Stimulated activated CD4-positive, alpha-beta T cell treated with anti-CD3 and anti-CD28 coated beads, Interleukin-1b, Interleukin-23, amount 100 ng/mL, for 1 hour (primary cell): ENCODE measurements at places on chromosomes 16 and 17.

- no peak for DNase-seq
Measured at GRCh38 chr16:67697422-67698185, 21.5 kb downstream of the GFOD2 start.

DNA sequence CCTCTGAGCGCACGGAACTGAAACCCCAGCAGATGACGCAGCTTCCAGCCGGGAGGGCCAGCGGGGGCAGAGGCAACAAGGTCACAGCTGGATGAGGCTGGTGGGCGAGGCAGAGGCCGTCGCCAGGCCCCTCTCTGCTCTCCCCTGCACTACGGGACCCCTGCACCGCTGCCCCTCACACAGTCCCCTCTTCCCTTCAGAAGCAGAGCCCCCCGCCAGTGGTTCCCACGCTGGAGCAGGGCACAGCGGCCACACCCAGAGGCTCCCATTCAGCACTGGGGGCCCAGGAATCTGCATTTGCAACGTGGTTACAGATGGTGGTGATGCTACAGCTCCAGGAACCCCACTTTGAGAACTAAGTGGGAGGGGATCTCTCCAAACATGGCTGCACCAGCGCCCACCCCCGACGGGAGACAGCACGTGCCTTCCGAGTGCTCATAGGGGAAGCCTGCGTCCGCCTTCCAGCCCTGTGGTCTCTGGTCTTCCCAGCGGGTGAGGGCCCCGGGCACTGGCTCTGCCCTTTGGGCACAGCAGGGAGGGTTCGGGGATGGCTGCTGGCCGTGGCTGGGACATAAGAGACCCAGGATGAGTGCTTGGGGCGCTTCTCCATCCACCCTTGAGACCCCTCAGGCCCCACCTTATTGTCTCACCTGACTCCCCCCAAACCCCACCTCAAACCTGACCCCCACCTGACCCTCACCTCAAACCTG lies 4.7 kb upstream of the RAB40B start:
- no peak for DNase-seq

DNA sequence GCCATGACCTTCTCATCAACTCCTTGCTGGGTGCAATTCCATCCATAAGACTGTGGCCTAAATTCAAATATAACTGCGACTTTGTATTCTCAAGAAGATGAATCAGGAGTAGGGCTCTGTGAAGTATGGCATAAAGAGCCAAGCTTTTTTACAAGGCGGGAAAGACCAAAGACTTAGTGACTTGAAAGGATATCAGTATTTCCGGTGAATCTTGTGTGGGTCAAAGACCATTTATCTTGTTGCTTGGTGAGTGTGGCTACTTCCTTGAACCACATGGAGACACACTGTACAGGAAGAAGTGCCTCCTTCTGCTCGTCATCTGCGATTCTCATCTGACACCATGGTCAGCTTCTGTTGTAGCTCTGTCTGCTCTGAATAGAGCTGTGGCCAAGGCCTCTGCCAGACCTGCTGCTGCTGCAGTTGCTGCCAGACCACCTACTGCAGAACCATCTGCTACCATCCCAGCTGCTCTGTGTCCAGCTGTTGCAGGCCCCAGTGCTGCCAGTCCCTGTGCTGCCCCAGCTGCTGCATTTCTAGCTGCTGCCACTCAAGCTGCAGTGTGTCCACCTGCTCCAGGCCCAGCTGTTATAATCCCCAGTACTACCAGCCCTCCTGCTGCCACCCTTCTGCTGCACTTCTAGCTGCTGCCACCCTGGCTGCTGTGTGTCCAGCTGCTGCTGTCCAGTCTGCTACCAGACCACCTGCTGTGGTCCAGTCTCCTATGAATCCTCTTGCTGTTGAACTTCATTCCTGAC lies 6.1 kb upstream of the KRTAP2-4 start:
- no peak for DNase-seq

- DNase-seq = no peak
Measured at GRCh38 chr17:61460796-61461585, 8.8 kb downstream of the TBX4 start.

- DNase-seq = no peak
Measured at GRCh38 chr17:59141860-59142259, 13.1 kb downstream of the SKA2 start.

- no peak for DNase-seq
Measured at GRCh38 chr17:32907583-32907982, 20.4 kb upstream of the TMEM98 start.

GRCh38 chr16:88430185-88430523 lies 22.9 kb upstream of the ZFPM1 start:
- no peak for DNase-seq

- DNase-seq = no peak
Measured at GRCh38 chr16:34078691-34079090, 619.3 kb downstream of the TP53TG3F start.

DNA sequence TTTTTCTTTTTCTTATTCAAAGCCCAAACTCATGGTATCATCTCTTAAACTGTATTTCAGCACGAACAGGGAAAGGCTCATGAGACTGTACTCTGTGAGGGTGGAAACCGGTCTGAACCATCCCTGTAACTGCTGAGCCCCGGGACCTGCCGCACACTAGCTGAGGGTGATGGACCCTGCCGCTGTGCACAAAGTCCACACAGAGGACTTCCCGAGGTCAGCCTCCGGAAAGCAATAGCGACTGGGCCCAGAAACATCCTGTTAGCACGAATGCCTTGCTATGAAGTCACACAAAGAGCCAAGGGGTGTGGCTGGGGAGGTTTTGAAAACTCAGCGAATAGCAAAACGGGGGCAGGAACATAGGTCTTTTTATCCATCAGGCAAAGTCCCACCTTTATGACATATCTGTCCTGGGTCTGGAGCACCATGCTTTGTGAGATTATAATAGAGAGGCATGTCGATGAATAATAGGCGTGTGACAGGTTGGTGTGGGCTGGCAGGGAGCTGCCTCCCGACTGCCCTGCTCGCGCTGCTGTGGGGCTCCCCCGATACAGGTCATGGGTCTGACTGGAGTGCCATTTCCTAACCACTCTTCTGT lies 33.4 kb downstream of the CDK5R1 start:
- no peak for DNase-seq

GRCh38 chr16:53775821-53776431 lies 72.0 kb downstream of the FTO start:
- no peak for DNase-seq

GRCh38 chr17:32575852-32576251 lies 89.1 kb downstream of the CDK5R1 start:
- no peak for DNase-seq

DNA sequence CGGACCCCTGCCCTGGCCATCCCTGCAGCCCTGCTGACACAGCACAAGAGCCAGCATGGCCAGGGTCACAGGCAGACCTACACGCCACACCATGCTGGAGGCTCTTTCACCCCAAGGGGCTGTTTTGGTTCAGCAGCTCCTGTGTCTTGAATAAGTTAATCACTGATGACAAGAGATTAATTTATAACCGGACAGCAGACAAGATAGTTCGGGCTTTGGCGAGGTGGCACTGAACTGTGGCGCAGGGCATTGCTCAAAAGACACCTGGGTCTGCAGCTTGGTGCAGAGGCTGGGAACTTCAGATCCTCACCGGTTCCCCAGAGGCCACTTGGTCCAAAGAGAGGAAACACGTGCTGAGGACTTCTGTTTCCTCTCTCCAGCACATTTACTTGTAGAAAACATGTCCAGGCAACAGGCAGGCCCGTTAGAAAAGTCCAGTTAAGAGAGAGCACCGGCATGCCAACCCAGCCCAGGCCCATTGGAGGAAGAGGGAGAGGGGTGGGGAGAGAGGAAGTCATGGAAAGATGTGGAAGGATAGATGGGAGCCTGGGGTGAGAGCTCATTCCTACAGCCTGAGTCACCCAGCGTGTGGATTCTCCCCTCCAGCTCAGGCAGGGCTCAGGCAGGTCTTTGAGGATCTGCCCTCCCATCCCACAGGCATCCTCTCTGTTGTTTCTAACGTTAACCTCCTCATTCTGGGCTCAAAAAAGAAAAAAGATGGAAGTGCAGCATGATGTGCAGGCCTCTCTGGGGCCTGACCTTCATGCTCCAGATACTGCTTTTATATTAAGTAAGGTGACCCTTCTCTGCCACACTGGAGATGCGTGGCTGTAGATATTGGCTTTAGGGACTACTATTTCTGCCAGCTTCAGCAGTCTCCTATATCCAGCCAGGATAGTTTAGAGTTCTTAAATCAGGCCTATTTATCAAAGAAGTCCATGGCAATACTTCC lies 80.0 kb upstream of the HNF1B start:
- DNase-seq = no peak

- DNase-seq = no peak
Measured at GRCh38 chr17:74921026-74921681, 1.9 kb downstream of the USH1G start.

GRCh38 chr17:77772461-77772897 lies 186.0 kb upstream of the TNRC6C start:
- DNase-seq = peak; percentile 39

DNA sequence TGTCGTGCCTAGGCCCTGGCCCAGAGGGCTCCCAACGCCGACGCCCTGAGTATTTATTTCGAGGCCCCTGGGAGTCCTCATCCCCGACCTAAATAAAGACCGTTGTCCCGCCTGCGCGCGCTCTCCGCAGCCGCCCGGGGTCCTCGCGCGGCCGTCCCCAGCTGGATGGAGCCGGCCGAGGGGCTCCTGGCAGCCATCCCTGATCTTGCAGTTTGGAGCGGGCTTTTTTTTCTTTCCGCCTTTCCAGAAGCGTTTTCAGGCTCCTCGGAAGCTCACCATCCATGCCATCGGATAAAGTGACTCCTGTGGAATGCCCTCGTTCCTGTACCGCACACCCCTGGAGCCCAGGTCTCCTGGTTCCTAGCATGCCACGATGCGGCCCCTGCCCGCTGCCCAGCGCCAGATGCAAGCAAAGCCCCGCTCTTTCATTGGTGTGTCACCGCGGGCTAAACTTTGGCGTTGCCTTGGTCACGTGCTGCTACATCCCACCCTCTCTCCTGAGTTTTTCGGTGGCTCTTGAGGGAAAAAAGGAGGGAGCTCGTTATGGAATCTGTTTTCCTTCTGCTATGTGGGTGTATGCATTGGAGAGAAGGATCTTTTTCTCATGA lies 716 bp downstream of the TMEM94 start:
- no peak for DNase-seq

- no peak for DNase-seq
Measured at GRCh38 chr17:68676856-68677255, 75.7 kb upstream of the FAM20A start.

DNA sequence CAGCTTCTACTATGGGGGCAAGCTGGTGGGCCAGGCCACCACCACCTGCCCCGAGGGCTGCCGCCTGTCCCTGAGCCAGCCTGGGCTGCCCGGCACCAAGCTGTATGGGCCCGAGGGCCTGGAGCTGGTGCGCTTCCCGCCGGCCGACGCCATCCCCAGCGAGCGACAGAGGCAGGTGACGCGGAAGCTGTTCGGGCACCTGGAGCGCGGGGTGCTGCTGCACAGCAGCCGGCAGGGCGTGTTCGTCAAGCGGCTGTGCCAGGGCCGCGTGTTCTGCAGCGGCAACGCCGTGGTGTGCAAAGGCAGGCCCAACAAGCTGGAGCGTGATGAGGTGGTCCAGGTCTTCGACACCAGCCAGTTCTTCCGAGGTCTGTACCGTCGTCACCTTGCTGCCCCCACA lies 19.5 kb downstream of the IRF8 start:
- no peak for DNase-seq

GRCh38 chr16:11914210-11915113 lies 1.3 kb downstream of the GSPT1 start:
- DNase-seq = peak; percentile 2

GRCh38 chr17:76499267-76499667 lies 2.0 kb downstream of the RHBDF2 start:
- DNase-seq = no peak

- DNase-seq = no peak
Measured at GRCh38 chr17:32936186-32936893, 8.4 kb downstream of the TMEM98 start.

DNA sequence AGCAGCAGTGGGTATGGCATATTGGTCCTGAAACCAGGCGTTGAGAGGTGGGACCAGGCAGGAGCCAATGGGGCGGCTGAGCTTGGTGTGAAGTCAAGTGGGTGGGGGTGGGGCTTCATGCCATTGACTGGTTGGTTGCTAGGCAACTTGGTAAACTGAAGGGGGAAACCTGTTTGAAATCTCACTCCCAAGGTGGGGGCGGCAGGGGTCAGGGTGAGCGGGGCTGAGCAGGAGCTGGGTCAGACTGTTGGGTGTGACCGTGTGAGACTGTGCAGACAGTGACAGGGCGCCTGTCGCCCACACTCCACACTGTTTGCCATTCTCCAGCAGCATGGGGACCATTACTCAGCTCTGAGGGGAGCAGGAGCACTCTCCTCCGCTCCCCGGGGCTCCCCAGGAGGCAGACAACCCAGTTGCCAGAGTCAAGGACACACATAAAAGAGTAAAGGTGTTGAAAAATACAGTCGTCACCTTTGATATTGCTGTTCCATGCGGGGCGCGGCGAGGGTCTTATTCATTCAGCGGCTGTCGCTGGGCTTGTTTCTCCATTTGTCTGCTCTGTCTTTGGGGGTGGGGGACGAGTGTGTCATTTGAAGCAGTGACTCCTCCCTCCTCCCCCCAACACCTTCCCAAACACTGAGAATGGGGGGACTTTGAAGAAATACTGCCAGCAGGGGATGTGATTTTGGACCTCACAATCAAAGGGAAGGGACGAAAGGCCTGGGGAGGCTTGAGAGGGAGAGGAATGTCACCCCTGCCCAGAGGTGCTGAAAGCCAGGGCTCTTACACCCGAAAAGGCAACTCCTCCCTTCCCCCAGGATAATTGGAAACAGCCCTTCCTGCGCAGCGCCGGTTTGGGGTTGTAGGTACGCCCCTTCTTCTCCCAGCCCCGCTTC lies 1.2 kb upstream of the EFNB3 start:
- DNase-seq = no peak

- DNase-seq = no peak
Measured at GRCh38 chr17:75404731-75405364, 630 bp downstream of the GRB2 start.

GRCh38 chr17:8904686-8905085 lies 37.2 kb upstream of the PIK3R6 start:
- DNase-seq = no peak
